ENCODE measurements at places on chromosomes 4 and X.

GRCh38 chr4:148044912-148045352 is 313.0 kb downstream of the ARHGAP10 start:
- DNase-seq = no peak

GRCh38 chrX:97416461-97416860 is 532.8 kb downstream of the RPA4 start:
- no peak for DNase-seq

GRCh38 chrX:45811326-45811725 is 610.6 kb upstream of the DIPK2B start:
- no peak for DNase-seq

- DNase-seq = no peak
These were observed 12.7 kb downstream of the NUDT6 start for GRCh38 chr4:122909683-122910082.

DNA sequence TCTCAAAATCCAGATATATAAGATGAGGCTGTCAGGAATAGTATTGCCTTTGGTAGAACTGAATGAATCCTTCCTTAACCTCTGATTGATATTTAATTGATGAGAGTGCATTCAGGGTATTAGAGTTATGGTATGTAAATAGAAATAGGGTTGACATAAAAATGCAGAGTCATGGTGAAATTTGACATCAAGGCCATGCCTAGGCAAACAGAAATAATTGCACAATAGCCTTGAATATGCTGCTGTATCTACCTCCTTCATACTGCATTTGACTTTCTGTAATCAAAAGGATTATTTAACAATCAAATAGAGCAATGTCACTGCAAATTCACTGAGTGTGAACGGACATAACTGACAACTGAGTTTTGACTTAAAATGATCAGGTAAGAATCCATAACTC is 1316.3 kb downstream of the STIM2 start:
- no peak for DNase-seq

- no peak for DNase-seq
These were observed 73.3 kb downstream of the NAT8L start for GRCh38 chr4:2132438-2132837.

Data from fibroblast of skin of back (primary cell).